Anterior cingulate cortex (tissue), 58 donors: ENCODE measurements at places on chromosomes 6 and 20.

DNA sequence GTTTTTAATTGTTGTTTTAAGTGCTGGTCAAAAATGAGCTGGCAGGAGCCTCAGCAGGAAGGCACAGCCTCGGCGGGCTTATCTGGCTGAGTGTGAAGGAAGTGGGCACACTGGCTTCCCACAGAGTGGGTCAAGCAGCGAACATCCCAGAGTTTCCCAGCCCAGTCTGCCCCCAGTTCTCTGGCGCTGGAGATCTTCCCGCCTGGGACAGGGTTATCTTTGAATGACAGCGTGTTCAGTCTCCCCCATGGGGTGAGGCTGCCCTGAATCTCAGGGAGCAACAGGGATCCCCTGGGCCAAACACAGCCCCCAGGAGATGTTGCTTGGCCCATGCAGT lies 122.2 kb upstream of the PTPN1 start:
- no peak for DNase-seq

- DNase-seq = no peak
Measured at GRCh38 chr6:2911171-2911570, 8.1 kb upstream of the SERPINB9 start.

DNA sequence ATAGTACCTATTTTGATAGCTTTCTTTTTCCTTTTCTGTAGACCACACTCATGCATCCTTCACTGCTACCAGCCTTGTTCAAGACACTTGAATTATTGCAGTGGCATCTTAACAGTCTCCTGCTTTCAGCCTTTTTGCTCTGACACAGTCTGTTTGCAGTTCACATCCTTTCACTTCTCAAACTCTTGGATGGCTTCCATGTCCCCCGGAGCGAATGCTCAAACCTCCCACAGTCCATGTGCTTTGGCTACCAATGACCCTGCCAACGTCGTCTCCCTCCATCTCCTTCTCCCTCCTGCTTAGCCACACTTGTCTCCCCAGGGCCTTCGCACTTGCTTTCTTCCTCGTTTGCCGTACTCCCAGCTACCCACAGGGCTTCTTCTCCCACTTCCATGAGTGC lies 270.0 kb upstream of the ZFP64 start:
- no peak for DNase-seq

DNA sequence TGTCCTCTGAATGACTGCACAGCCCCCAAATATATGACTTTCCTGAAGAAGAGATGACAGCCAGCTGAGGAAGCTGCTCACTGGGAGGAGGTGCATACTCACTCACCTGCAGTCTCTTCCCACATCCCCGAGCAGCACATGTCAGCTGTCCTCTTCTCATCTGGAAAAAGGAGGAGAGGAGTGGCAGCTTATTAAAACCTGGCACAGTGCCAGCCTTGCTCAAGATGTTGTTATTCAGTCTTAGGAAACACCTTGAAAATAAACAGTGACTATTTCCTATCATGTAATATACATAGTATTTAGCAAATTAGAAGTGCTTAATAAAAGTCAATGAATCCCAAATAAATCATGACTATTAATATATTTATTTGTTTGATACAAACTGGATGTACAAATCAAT lies 232.9 kb downstream of the EPM2A start:
- no peak for DNase-seq

DNA sequence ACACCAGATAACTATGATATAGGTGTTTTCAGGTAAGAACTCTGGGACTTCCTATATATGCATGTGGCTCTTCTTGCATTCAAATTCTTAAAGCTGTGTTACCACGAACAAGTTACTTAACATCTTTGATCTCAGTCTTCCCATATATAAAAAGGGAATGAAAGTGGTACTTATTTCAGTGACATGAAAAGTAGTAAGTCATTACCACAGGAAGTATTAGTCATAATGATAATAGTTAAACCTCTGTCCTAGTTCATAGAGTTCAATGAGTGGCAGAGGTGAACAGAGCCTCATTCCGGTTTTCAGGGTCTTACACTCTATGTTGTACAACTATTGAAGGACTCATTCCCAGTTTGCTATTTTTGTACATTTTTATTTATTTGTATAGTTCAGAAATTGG lies 237.0 kb downstream of the NKAIN2 start:
- DNase-seq = no peak

GRCh38 chr6:15977050-15977449 lies 151.8 kb upstream of the MYLIP start:
- no peak for DNase-seq

DNA sequence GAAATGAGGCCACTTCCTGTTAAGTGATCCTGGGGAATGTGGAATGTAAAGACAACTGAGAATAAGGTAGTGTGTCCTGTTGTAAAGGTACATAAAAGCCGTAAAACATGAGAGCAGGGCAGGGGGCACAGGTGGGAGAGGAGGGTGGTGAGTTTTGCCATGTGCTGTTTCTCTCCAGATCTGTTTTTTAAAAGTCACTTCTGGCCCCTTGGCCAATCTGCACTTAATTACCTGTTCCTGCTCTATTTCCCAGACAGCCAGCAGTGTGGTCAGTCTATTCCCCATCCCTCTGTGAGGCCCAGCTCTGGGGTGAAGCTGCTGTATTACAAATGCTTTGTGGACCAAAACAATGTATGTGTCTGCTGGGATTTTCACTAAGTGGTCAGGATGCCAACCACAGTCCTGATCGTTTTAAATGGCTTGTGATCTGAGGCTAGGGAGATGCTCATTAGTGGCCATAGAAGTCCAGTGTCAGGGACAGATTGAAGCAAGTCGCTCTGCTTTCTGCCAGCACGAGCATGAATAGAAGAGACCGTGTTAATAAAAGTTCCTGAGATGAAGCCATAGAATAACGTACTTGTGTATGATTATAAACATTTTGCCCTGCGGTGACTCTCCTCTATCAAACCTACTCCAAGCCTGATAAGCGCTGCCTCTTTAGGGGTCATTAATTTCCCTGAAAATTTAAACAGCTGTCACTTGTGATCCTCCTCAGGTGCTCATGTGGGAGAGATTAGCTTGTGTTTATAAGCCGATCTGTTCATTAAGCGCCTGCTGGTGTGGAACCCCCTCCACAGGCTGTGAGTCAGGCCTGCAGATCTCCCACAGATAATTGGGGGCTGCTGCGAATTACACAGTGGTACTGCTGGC lies 111.8 kb upstream of the CENPW start:
- DNase-seq = no peak

GRCh38 chr6:108751851-108752732 lies 96.1 kb upstream of the ARMC2 start:
- no peak for DNase-seq

DNA sequence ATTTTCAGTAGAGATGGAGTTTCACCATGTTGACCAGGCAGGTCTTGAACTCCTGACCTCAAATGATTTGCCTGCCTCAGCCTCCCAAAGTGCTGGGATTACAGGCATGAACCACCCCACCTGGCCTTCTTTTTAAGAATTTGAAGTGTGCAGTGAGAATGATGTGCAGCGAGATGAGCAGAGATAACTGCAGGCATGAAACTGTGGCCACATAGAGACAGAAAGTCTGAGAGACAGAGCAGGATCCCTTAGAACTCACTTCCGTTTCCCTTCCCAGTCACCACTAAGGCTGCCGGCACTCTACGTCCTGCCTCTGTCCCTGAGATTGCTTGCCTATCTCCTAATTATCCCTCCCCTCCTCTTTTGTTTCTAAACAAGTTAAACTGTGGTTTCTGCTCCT lies 27.2 kb downstream of the IL22RA2 start:
- no peak for DNase-seq

GRCh38 chr6:36852481-36853147 lies 13.4 kb upstream of the CPNE5 start:
- DNase-seq = no peak

DNA sequence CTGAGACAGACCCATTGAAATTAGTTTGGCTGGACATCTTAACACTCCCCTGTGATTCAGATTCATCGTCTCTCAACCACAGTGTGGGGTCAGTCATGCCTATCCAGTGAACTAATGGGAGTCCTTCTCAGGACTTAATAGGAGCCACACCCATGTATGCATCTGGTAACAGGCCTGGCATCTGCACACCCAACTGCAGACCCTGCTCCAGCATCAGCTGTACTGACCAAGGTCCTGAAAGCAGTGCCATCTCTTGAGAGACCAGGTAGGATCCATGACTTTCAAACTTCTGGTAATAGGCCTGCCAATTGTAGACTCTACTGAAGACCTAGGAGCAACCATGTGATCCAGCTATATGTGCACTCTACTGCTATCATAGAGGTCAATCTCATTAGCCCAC lies 363.6 kb upstream of the POU3F2 start:
- DNase-seq = no peak

- DNase-seq = no peak
Measured at GRCh38 chr20:41009946-41010345, 18.7 kb upstream of the TOP1 start.

DNA sequence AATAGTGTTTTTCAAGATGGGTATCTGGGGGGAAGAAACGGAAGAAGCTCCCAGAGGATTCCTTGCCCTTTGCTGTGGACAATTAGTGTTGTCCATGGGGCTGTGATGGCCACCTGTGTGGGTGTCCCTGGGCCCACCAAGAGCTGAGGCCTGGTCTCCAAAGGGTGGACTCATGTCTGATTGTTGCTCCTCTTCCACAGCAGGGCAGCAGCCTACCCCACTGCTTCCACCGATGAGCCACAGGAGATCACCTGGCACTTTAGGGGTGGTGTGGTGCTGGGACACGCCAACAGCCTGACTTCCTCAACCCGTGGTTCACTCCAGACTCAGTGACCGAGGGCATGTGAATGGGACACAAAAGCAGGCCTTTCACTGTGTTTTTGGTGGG lies 25.1 kb downstream of the PRPH2 start:
- no peak for DNase-seq

DNA sequence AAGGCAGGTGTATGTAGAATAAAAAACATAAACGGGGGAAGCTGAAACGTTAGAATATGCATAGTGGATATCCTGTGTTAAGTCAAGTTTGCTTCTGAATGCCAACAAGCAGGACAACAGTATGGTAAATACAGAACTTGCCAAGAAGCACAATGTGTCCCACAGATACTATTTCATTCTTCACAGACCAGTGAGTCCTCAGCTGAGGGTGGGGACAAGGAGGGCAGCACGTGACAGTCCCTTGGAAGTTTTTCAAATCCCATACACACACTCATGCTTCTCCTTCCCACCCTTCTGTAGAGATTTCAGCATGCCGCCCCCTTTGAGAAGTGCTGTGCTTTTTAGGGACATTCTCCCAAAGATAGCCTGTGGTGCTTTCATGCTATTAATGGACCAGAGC lies 268.5 kb upstream of the ECI2 start:
- no peak for DNase-seq

- DNase-seq = no peak
Measured at GRCh38 chr6:153368131-153368530, 237.0 kb upstream of the RGS17 start.

DNA sequence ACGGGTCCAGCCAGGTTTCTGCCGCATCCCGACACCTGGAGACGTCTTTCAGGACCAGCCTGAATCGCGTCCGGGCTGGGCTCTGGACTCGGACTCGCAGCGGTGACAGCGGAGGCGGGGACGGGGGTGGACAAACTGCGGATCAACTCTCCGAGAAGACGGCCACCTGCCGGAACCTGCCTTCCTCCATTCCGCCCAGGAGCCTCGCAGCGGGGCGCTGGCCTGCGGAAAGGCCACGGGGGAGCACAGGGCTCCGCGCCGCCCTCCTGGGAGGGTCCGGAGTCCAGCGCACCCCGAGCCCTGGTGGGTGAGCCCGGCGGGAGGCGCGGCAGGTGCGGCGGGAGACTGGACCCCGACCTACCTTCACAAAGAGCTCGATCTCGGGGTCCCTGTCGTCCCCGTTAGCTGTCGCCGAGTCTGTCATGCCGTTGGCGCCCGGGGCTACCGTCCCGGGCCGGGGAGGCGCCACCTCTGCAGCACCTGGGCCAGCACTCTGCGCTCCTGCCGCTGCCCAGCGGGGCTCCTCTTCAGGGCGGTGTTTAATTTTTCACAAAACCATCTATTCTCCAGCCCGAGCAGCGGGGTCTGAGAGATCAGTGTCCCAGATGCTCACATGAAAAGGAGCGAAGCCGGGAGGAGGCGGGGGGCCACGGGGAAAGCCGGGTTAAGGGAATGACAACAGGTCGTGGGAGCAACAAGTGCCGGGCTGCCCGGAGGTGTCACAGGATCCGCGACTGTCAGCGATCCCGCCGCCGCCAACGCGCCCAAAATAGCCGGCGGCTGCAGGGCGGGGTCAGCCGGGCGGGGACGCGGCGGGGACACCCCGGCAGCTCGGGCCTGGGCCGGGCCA lies at the start of gene CLIC5:
TSS of gene CLIC5 (minus strand) at position 742 of the 850 bp plus-strand sequence. CDS start at position 424, 318 bp downstream.
- DNase-seq = no peak

DNA sequence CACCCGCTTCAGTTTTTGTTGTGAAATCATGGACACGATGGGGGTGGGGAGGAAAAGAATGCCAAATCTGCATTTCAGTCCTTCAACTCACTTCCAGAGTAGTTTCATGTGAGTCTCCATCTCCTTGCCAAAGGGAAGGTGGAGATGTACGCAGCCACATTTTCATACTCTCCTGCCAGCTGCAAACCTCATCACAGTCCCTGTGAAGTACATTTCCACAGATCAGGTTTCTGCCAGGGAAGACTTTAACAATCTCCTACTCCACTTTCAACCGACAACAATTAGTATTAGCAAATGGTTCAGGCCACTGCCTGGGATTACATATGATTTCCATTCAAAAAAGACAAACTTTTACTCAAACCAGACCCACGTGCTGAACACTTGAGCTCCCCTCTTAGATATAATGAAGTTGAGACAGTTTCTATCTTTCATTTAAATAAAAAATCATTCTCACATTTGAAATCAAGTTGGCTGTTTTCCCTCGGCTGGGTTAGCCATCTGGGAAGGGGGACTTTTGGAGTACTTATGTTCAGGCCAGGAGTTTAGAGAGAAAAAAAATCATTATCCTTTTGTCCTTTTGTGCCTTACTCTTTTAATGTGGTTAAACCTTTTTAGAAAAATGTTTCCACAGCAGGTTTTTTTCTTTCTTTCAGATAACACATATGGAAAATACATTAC lies 51.0 kb upstream of the CEP162 start:
- no peak for DNase-seq

- no peak for DNase-seq
Measured at GRCh38 chr6:45857827-45858226, 157.8 kb downstream of the CLIC5 start.

- DNase-seq = no peak
Measured at GRCh38 chr6:144156338-144156737, 6.0 kb downstream of the STX11 start.

- DNase-seq = no peak
Measured at GRCh38 chr6:93701526-93701925, 282.2 kb upstream of the EPHA7 start.

GRCh38 chr6:89066940-89067646 lies 13.5 kb upstream of the PNRC1 start:
- DNase-seq = no peak
